Activated naive CD8-positive, alpha-beta T cell treated with anti-CD3 and anti-CD28 coated beads for 36 hours (primary cell): ENCODE measurements at places on chromosomes 7 and 10. TPM values are rescaled to one million over a fixed set of nuclear protein-coding genes. Genes with fewer than 3 reads are reported as not detected.

Gene RBP4
- not detected for total RNA-seq

Gene C7orf33
- total RNA-seq, result not detected

Gene CYP26C1
- not detected for total RNA-seq

Gene GLCCI1
- 9.0 TPM for total RNA-seq

Gene SORCS3
- not detected for total RNA-seq

Gene AGAP5
- 6.7 TPM for total RNA-seq

Gene AUTS2
- total RNA-seq, result 0.58 TPM

Gene ABCB1
- 9.5 TPM for total RNA-seq

Gene GUSB
- 49.2 TPM for total RNA-seq

Gene CD36
- not detected for total RNA-seq

GRCh38 chr10:118767297-118768040, 12.7 kb upstream of the CACUL1 start:
- no peak for DNase-seq

GRCh38 chr7:5603241-5604140, 178.0 kb downstream of the RNF216 start:
- DNase-seq, result no peak

- no peak for DNase-seq
Observed at GRCh38 chr10:48251525-48252353, 22.8 kb downstream of the FRMPD2 start.

DNA sequence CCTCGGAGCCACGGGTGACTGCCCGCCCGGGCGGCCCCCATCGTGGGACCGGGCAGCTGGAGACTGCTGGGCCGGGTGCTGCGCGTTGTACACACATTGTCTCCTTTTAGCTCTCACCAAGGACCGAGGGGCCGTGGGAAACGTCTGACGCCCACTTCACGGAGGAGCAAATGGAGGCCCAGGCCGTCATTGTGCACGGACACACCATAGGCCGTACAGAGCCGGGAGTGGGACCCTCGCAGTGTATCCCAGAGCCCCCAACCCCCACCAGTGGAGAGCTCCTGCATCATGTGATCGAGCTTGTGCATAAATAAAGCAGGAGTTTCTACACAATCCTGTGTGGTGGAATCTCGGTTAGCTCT, 722 bp downstream of the DENND10 start:
- DNase-seq, result no peak

- no peak for DNase-seq
Observed at GRCh38 chr10:115654961-115655360, 561.8 kb downstream of the ATRNL1 start.

GRCh38 chr10:106179430-106179829, 985.1 kb downstream of the SORCS1 start:
- no peak for DNase-seq

GRCh38 chr7:155231241-155231800, 66.4 kb upstream of the INSIG1 start:
- no peak for DNase-seq

GRCh38 chr10:65306201-65306600, 1619.6 kb upstream of the LRRTM3 start:
- no peak for DNase-seq

- DNase-seq, result no peak
Observed at GRCh38 chr7:79471283-79471682, 17.8 kb upstream of the MAGI2 start.

- no peak for DNase-seq
Observed at GRCh38 chr10:61931620-61932332, 30.3 kb downstream of the ARID5B start.

- peak; percentile 96 for DNase-seq
Observed at GRCh38 chr7:44200699-44201461, at the start of gene YKT6. TSS of gene YKT6 (plus strand) at chr7:44200978. CDS start at chr7:44201136, 158 bp downstream.

DNA sequence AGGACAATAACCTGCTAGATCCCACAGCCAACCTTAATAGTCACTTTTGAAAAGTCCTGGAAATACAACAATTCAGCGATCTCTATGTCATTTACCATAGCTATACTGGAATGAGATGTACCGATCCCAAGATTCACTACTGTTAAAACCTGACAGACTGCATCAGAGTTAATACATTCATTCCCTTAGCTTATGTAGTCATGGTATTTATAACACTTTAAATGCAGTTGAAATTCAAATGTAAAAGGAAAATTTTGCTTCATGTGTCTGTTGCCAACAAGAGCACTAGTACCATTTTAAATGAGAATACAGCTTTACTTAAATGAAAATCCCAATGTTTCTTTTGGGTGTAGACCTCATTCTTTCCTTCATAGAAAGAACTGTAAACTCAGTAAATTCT, 11.1 kb upstream of the GGCT start:
- no peak for DNase-seq

GRCh38 chr10:8389630-8390029, 335.1 kb downstream of the GATA3 start:
- no peak for DNase-seq

- DNase-seq, result no peak
Observed at GRCh38 chr10:118032564-118032963, 14.2 kb downstream of the RAB11FIP2 start.

- no peak for DNase-seq
Observed at GRCh38 chr7:66642932-66643331, 14.3 kb downstream of the KCTD7 start.
